IPS-NIHi11 (cell line): ENCODE measurements at places on chromosomes 5 and 9.

- no peak for DNase-seq
Measured at GRCh38 chr5:124630767-124631704, 115.4 kb downstream of the ZNF608 start.

DNA sequence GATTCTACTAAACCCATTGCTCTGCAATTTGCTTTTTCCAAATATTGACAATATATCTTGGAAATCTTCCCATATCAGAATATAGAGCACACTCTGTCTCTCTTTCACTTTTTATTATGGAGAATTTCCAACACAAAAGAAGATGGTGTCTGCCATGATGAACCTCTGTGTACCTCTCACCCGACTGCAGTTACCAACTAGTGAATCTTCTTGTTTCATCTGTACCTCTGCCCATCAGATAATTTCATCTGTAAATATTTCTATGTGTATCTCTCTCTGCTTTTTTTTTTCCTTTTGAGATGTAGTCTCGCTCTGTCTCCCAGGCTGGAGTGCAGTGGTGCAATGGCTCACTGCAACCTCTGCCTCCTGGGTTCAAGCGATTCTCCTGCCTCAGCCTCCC, 62.8 kb downstream of the NTNG2 start:
- DNase-seq = no peak

DNA sequence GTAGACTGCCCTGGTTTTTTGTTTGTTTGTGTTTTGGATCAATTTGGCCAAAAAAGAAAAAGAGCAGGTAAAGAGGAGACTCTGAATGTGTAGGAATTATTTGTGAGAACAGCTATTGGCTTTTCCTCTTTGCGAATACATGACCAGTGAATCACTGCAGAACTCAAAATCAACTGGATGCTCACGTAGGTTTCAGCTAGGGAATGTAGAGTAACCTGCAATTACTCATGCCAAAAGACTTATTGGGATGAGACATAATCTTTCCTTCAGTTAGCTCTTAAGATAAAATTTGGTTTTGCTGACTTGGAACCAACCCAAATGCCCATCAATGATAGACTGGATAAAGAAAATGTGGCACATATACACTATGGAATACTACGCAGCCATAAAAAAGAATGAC, 348.0 kb downstream of the NPR3 start:
- DNase-seq = no peak

- DNase-seq = peak; percentile 82
Measured at GRCh38 chr5:32329395-32329834, 16.7 kb upstream of the MTMR12 start.
